ENCODE measurements at places on chromosomes 5 and 9.
A peak's percentile ranks its signal among the peaks of the same experiment; 100 is the strongest.

DNA sequence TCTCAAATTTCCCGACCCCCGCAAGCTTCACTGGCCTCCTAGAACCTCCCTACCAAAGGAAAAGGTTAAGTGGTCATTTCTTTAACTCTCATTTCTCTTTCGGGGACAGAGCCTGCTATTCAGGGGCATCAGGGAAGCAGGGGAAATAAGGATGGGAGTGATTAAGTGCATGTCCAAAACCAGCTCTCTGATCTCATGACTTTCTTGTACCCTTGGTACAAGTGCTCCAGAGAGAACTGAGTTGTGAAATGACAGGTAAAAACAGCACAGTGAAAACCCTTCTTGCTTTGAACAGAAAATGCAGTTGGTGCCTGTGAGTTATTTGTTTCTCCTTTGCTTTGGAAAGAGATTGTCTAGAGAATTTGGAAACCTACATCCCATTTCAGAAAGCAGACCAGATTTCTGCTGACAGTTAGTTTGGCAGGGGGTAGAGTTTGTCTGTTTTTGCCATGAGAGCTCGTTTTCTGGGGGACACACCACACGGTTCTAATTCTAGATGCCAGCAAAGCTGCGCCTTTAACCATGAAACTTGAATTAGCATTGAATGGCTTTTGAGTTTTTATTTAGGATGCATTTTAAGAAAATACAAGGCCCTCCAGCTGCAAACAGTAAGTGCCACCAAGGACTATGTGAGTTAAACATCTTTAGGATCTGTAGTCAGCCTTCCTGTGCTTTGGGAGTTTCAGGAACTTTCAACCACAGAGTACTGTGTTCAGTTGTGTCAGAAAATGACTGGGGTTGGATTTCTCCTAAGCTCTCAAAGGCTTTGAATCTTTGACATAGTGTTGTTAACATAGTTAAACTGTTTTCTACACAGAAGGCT, 161.7 kb upstream of the LHFPL2 start:
- DNase-seq, result no peak

DNA sequence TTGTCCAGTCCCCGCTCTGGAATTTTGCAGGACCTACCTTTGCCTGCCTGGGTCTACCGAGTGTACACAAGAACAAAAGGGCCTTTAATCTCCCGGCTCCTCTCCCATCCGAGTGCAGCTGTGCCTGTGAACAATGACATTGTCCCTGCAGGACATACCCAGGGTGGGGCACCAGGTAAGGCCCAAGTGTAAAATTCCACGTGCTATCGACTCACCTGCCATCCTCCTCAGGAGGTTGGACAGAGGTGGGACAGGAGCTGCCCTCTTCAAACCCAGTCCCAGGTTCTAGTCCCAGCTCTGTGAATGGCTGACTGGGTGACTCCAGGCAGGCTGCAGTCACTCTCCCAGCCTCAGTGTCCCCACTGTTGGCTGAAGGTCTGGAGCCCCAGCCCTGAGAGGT, 159.6 kb upstream of the ALDH1B1 start:
- no peak for DNase-seq

DNA sequence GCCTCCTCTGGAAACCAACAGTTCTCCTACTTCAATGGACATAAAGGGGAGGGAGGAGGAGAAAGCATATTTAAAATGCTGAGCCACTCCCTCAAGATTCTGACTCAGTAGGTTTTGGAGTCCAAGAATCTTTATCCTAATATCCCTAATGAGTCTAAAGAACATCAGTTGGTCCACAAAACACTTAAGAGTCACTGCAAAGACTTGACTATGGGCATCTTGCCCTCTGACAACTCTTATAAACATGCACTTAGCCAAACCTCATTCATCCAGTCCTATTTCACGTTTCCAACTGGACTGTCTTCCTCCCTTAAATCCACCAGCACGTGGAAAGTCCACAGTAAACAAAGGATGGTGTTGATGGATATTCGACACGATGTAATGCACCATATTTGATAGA, 172.5 kb downstream of the FAM114A2 start:
- DNase-seq, result no peak

DNA sequence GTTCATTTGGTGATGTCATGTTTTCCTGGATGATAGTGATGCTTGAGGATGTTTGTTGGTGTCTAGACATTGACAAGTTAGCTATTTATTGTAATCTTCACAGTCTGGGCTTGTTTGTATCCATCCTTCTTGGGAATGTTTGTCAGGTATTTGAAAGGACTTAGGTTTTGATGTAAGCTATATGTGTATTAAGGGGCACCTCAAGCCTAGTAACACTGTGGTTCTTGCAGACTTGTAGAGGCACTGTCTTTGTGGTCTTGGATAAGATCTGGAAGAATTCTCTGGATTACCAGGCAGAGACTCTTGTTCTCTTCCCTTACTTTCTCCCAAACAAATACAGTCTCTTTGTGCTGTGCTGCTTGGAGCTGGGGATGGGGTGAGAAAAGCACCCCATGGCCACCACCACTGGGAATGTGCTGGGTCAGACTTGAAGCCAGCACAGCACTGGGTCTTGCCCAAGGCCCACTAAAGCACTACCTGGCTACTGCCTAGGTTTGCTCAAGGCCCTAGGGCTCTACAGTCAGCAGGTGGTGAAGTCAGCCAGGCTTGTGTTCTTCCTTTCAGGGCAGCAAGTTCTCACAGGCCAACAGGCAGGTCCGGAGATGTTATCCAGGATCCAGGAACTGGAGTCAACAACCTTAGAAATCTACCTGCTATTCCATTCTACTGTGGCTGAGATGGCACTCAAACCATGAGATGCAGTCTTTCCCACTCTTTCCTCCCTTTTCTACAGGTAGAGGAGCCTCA, 49.3 kb upstream of the GNA14 start:
- DNase-seq, result no peak

- no peak for DNase-seq
Measured at GRCh38 chr9:18903450-18903849, 129.6 kb downstream of the SAXO1 start.

GRCh38 chr5:5494489-5495402, 72.3 kb downstream of the ICE1 start:
- DNase-seq, result peak; percentile 81

DNA sequence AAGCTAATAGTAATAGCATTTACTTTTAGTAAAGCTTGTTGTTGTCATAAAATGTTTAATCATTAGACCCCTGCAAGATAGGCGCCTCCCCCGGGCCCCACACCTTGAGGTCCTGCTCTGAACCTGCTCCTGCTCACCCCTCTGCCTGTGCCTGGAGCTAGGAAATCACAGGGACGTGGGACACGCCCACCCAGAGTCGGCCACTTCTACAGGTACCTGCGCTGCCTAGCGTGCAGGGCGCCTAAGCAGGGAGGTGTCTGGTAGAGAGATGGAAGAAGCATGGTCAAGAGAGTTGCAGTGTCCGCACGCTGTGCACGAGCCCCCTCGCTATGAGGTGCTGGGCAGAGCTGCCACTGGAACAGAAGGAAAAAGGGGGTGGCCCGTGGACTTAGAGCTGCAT, 52.6 kb downstream of the HINT1 start:
- no peak for DNase-seq

- DNase-seq, result no peak
Measured at GRCh38 chr5:64147849-64148441, 17.7 kb upstream of the RNF180 start.

Data from stimulated activated CD4-positive, alpha-beta T cell treated with anti-CD3 and anti-CD28 coated beads, Interleukin-4, amount 100 ng/mL, for 1 hour (primary cell).